ENCODE measurements at places on chromosomes 2 and 18.
A peak's percentile ranks its signal among the peaks of the same experiment; 100 is the strongest.

DNA sequence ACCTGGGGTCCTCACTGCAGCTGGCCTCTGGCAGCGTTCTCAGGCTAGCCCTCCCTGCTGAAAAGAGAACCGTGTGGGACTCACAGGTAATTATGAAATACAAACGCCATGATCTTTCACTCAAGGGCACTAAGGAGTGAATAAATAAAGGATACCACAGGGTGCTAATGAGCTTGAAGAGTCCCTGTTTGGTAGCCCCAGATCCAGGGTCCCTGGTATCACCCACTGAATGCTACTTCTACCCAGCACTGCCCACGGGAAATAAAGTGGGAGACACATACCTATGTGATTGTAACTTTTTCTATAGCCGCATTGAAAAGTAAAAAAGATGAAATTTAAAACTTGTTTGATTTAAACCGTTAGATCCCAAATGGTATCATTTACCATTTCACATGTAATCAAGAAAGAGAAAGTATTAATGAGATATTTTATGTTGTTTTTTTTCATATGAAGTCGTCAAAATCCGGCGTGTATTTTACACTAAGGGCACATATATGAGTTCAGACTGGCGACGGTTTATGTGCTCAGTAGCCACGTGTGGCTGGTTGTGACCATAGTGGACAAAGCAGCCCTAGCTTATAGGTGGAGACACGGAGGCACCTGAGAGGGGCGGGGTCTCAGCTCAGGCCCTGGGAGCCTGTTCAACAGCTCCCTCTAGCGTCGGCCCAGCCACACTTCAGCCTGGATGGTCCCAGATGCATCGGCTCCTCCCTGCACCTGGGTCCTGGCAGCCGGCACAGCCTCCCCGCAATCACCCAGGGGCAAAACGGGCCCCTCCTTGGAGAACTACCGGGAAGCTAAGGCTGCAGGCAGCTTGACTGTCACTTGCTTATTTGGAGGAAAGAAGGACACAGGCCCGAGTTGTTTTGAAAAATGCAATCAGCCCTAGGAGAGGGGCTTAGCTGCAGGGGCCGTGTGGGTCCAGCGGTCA lies 39.2 kb downstream of the ODC1 start:
- no peak for DNase-seq

GRCh38 chr2:3094999-3095958 lies 282.3 kb downstream of the EIPR1 start:
- no peak for DNase-seq

GRCh38 chr2:241314226-241315092 lies 1.0 kb downstream of the HDLBP start:
- peak; percentile 15 for DNase-seq

- DNase-seq = no peak
These were observed 97.0 kb downstream of the MBP start for GRCh38 chr18:77035380-77036187.

- no peak for DNase-seq
These were observed 72.0 kb upstream of the FSHR start for GRCh38 chr2:49226360-49226759.

DNA sequence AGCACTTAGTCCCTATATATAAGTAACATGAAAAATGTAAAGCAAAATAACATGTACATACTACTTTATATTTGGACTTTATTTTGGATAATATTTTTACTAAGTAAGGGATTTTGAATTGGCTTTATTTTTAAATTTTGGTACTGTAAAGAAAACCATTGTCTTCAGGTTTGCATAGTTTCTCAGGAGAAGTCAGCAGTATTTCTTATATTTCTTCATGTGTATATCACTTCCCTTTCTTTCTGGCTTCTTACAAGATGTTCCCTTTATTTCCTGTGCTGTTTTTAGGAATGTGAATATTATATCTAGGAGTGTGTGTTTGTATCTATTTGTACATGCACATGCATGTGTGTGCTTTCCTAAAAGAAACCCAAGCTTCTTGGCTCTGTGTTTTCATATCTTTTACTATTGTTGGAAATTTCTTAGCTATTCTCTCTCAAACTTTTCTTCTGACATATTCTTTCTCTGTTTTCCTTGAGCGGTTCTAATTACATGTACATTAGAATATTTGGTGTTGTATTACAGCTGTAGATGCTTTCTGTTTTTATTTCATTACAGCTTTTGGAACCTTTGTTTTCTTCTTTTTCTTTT lies 1549.7 kb upstream of the ACVR2A start:
- DNase-seq = no peak

Data from pulmonary artery endothelial cell (primary cell).